Type B pancreatic cell (in vitro differentiated cells): ENCODE measurements at places on chromosomes 1 and 21. TPM values are rescaled to one million over a fixed set of nuclear protein-coding genes. Genes with fewer than 3 reads are reported as not detected.

- DNase-seq, result no peak
Measured at GRCh38 chr1:36981126-36981525, 53.2 kb downstream of the GRIK3 start.

DNA sequence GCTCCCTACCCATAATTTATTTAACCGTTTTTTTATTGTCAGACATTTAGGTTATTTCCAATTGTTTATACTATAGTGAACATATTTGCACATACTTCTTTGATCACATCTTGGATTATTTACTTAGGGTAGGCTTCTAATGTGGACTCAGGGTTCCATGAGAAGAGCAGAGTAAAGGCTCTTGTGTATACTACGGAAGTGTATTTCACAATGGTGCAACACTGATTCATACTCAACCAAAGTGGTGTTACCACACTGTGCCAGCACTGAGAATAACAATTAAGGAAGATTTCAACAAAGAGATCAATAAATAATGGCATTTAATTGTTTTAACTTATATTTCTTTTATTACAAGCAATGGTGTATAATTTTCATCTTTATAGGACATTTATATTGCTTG, 251.2 kb downstream of the ZNF326 start:
- no peak for DNase-seq

DNA sequence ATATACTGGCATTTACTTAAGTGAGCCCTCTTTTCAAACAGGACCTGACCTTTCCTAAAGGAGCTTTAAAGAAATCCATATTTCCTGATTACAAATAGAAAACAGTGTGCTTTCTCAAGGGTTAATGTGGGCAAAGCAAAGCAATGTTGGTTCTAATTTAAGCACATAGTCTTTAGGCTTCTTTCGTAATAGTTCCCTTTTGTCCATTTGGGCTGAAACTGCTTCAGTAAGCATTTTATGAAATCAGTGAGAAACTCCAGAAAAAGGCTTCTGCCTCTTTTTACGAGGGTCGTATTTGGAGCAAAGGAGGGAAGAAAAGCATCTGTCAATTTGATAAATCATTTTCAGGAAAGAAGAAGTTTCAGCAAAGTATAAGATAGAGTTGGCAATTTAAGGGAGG, 331.2 kb downstream of the KIF26B start:
- DNase-seq, result no peak

DNA sequence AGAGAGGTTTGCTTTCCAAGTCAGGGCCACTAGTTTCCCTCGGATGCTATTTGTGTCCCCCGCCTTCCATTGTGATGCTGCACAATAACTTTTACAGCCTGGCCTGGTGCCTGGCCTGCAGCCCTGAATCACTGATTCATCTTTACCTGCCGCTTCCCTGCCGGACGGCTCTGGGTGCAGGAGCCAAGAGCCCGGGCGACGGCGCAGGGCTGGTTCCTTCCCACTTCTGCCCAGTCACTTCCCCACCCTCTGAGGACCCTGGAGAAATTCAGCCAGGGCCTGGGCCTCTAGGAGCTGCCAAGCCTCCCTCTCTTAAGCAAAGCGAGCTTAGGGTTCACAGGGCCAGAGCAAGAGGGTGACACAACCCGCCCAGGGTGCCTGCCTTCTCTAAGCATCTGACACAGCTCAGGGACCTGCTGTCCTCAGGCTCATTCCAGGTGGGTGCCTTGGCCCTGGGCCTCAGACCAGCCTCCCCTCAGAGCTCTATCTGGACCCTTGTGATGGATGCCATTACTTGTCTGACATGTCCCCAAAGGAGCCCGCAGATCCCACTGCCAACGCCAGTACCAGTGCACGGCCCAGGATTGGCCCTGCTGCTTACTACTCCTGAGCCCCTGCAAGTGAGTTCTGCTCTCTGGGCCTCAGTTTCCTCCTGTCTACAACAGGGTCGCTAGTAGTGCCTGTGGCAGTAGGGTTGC, 381.0 kb upstream of the VAMP3 start:
- peak; percentile 61 for DNase-seq

- DNase-seq, result no peak
Measured at GRCh38 chr21:42684109-42684916, 30.9 kb downstream of the PDE9A start.

- no peak for DNase-seq
Measured at GRCh38 chr1:22483121-22483520, 31.5 kb downstream of the ZBTB40 start.

- DNase-seq, result no peak
Measured at GRCh38 chr1:198772626-198773025, 133.8 kb downstream of the PTPRC start.

DNA sequence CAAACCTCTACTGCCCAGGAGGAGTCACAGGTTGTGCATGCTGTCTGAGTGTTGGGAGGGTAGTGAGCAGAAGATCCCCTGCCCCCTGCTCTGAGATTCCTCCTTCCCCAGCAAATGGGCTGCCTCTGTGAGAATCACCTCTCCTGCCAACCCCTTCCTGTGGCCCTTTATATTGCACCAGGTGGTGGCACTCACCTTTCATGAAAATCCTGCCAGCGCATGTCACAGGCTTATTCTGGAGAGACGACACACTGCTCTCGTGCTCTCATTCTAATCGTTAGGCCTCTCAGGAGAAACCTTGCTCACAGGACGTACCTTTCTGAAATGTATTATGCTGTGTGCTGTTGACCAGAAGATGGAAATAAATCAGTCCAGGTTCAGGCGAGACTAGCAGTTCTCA, 113.7 kb downstream of the RGL1 start:
- DNase-seq, result no peak

GRCh38 chr1:184649451-184649888, 105.2 kb downstream of the EDEM3 start:
- DNase-seq, result no peak

DNA sequence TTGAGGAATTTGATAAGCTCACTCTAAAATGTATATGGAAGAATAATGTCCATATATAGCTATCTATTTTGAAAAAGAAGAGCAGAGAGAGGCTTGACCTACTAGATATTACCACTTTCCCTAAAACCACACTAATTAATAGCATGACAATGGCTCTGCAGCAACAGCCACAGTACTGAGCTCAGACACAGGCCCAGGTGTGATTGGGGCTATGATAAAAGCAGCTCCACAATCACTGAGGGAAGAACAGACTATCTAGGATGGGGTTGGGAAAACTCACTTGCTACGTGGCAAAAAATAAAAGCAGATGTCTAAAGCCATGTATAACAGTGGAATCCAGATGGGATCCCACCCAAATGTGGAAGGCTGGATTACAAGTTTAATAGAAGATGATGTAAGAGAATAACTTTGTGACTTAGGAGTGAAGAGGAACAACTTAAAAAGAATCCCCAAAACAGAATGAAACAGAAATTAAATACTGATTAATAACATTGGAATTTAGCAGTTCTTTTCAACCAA, 80.8 kb upstream of the RAB4A start:
- DNase-seq, result no peak

GRCh38 chr1:185957441-185958363, 223.5 kb downstream of the HMCN1 start:
- DNase-seq, result no peak

- no peak for DNase-seq
Measured at GRCh38 chr1:22625262-22625925, 11.0 kb upstream of the C1QA start.

DNA sequence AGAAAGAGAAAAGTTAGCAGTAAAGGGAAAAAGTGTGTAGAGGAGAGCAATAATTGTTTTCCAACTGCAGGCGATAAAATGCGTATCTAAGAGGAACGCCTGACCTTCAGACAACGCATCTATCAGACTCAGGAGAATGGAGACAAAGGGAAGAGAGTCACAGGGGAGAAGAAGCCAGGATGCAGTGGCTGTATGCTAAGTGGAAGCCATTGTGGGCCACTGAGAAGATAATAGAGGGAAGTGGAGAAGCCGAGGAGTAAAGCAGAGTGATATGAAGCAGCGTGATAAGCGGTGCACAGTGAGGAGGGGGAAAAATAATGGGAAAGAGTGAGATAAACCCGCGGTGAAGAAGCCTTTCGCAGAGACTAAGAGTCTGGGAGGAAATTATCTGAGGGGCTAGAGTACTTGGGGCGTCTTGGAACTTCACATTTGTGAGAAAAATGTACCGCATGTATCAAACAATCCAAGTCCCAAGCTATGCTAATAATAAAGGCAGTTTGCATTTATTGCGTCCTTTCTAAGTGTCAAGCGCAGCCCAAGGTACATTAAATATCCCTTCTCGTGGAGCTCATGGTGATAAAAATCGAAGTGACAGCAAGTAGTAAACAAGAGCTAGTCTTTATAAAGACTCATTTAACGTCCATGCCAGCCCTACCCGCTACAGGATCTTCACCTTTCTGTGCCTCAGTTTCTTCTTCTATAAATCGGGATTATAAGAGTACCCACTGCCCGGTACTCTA, 259.8 kb upstream of the PROX1 start:
- no peak for DNase-seq

DNA sequence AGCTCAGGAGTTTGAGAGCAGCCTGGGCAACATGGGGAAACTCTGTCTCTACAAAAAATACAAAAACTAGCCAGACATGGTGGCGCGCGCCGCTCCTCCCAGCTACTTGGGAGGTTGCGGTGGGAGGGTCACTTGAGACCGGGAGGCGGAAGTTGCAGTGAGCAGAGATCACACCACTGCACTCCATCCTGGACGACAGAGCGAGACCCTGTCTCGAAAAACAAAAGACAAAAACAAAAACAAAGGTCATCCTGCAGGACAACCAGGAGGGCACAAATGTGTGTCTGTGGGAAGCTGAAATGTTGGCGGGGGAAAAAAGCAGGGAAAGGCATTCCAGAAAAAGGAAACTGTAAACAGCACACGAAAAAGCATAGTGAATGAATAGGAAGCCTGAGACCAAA, 104.1 kb upstream of the HNRNPU start:
- no peak for DNase-seq

GRCh38 chr1:39625009-39625408, 14.4 kb downstream of the HEYL start:
- no peak for DNase-seq

DNA sequence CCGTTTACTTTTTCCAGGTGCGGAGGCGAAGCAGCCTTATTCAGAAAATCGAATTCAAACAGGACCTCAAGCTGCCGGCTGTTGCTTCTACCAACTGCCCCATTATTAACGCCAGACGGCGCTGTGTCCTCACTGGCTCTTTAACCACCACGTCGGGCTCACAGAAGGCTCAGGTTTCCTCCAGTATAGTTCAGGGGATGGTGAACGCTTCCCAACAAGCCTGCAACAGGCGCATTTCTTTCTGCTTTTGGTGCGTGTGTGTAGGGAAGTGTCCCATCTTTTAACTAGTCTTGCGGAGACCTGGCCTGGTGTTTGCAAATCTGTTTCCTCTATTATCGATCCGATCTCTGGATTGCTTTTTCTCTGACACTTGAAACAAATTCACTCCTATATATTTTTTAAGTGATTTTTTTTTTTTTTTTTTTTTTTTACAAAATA, 791 bp upstream of the STUM start:
- peak; percentile 85 for DNase-seq

DNA sequence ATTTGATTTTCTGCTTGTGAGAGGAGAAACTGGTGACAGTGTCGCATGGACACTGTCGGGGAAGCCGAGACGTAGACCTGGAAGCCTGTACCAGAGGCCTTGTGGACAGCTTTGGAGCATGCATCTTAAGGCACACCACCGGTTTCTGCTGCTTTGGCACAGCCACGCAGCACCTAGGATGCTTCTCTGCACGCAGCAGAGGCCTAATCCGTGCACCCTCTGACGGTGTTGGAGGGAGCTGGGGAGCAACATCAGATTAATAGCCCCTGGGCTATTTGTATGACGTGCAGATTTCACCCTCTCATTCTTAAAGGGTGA, 30.3 kb downstream of the TEX35 start:
- DNase-seq, result no peak

- DNase-seq, result no peak
Measured at GRCh38 chr1:184489908-184490307, 103.1 kb downstream of the C1orf21 start.

GRCh38 chr1:26608895-26609294, 79.3 kb downstream of the RPS6KA1 start:
- DNase-seq, result no peak

DNA sequence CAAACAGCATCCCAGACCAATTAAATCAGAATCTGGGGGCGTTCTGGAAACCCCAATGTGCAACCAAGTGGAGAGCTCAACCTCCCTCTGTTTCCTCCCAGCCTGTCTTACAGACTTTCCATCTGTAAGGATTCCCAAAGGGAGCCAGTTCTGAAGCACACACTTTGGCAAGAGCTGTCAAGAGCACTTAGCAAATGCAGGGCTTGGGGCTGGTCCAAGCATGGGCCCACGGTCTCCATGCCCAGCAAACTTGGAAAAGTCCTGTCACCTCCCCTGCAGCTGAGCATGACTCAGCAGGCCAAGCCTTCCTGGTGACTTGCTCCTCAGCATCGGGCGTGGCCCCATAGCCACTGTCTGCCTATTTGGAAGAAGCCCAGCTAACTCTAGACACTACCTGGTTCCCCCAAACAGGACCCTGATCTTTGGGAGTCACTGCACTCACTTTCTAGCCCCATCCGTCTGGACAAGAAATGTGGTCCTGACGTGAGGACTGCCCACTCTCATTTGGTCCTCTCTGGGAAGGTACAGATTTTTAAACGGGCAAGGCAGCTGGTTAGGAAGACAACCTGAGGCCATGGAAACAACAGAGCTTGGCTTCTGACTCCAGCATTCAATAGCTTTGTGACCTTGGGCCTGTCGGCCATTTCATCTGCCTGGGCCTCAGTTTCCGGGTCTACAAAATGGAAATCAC, 16.9 kb downstream of the SLC2A1 start:
- no peak for DNase-seq

DNA sequence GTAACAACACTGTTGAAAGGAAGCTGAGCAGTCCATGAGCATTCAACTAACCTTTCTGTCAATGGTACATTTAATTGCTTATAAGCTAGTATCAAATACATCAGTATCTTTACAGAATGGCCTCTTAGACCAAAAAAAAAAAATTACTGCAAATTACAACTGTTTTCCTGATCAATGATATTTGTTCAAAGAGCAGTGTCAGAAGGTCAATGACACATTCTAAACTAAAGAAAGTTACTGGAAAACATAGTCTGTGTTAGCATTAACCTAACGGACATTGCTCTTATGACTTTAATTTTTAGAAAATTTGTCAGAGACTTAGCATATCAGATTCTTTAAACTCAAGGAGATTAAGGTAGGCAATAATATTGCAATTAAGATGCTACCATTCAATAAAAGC, 162.5 kb downstream of the KCNT2 start:
- no peak for DNase-seq

- no peak for DNase-seq
Measured at GRCh38 chr1:81071969-81072753, 728.6 kb upstream of the ADGRL2 start.

GRCh38 chr1:244083383-244083943, 32.4 kb downstream of the ZBTB18 start:
- no peak for DNase-seq

The MYOG gene
- total RNA-seq, result 2.1 TPM in 1 of 2 replicates, not detected in the other

The TNFRSF25 gene
- total RNA-seq, result 27.0 and 29.4 TPM in 2 replicates

The SLC25A24 gene
- 43.3 and 46.6 TPM in 2 replicates for total RNA-seq

The PPM1J gene
- total RNA-seq, result 2.5 and 2.6 TPM in 2 replicates

The ESRRG gene
- total RNA-seq, result 20.7 and 26.2 TPM in 2 replicates

The KCTD3 gene
- 53.7 and 66.8 TPM in 2 replicates for total RNA-seq

The AKT3 gene
- total RNA-seq, result 17.4 and 29.9 TPM in 2 replicates

The SLC5A9 gene
- 1.6 and 2.1 TPM in 2 replicates for total RNA-seq

The LENEP gene
- total RNA-seq, result 0.52 and 1.1 TPM in 2 replicates

The OR2T2 gene
- not detected in 2 replicates for total RNA-seq

The NTNG1 gene
- 8.0 and 19.7 TPM in 2 replicates for total RNA-seq

The NTMT2 gene
- total RNA-seq, result not detected in 2 replicates

The REG4 gene
- 4.3 and 5.8 TPM in 2 replicates for total RNA-seq

The ITLN1 gene
- total RNA-seq, result 23.1 and 59.8 TPM in 2 replicates
